ENCODE measurements at places on chromosomes 12 and 14.

- no peak for DNase-seq
Measured at GRCh38 chr12:70309348-70309747, 56.7 kb upstream of the KCNMB4 start.

DNA sequence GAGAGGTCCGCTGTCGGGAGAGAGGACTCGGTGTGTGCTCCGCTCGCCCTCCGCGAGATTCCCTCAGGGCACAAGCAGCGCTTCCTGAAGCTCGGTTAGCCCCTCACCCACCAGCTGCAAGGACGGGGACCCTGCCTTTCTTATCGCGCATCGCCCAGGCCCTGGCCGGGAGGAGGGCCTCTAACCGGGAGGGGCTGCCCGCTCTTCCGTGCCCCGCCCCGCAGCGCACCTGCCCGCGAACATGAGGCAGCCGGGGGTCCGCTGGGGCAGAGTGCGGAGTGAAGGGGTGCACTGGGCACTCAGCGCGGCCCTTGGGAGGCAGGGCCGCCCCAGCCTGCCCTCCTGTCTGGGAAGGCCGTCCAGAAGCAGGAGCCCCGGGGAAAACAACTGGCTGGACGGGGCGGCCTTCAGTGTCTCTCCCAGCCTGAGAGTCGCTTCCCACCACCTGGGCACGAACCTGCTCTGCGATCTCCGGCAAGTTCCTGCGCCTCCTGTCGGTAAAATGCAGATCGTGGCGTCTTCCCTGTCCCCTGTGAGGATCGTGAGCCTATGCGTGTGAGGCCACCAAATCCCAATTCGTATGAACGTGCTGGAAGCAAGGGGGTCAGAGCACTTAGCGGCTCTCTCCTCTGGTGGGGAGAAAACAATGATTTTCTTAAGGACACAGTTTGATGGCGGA, 28.0 kb upstream of the ADIPOR2 start:
- no peak for DNase-seq

- DNase-seq = no peak
Measured at GRCh38 chr14:66508547-66508845, 549 bp downstream of the GPHN start.

DNA sequence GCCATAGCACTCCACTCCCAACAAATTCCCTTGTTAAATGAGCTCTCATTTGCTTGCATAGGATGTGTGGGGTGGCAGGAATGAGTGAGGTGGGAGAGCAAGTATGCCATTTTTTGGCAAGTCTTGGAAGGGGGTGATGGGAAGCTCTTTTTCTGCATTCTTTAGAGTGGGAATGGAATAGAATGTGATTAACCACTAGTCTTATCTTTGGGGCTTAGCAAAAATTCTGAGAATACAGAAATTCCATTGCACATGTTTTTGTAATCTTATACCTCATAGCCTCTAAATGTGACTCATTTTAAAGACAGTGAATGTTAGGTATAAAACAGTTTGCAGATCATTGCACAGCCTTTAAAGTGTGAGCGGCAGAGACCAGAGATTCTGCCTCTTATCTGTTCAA, 28.4 kb upstream of the NEDD1 start:
- no peak for DNase-seq
